ENCODE measurements at places on chromosomes 4 and X. TPM values are rescaled to one million over a fixed set of nuclear protein-coding genes. Genes with fewer than 3 reads are reported as not detected.
A peak's percentile ranks its signal among the peaks of the same experiment; 100 is the strongest.

DNA sequence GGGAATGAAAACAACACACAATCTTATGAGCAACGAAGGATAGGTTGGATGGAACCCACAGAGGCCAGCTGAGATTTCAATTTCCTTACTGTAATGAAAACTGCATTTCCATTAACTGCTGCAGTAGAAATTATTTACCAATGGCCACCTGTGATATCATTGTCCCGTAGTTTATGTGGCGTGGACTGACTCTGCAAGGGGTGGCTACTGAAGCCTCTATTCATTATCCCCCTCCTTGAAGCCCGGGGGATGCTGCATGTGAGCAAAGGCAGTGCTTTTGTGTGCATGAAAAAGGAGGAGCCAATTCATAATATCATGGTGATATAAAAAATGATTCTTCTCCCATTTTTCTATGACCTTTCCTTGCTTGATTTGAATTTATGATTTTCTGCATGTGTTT is 207.8 kb downstream of the PTTG2 start:
- no peak for DNase-seq

GRCh38 chr4:89572224-89572858 is 264.6 kb downstream of the SNCA start:
- no peak for DNase-seq

DNA sequence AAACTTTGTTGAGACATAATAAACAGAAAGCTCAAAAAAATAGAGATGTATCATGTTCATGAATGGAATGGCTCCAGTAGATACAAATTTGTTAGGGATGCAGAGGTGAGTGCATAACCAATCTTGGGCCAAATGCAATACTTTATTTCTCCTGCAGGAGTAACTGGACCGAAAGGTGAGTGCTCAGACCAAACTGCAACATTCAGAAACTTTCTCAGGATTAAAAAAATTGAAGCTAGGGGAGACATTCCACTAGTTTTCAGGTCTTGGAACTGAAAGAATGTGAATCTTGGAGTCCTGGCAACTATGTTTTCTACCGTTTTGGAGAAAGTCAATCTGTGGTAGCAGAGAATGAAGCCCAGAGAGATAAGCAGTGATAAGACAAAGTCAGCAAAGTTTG is 21.2 kb upstream of the LCORL start:
- no peak for DNase-seq

GRCh38 chrX:139691843-139692505 is 16.0 kb downstream of the MCF2 start:
- no peak for DNase-seq

DNA sequence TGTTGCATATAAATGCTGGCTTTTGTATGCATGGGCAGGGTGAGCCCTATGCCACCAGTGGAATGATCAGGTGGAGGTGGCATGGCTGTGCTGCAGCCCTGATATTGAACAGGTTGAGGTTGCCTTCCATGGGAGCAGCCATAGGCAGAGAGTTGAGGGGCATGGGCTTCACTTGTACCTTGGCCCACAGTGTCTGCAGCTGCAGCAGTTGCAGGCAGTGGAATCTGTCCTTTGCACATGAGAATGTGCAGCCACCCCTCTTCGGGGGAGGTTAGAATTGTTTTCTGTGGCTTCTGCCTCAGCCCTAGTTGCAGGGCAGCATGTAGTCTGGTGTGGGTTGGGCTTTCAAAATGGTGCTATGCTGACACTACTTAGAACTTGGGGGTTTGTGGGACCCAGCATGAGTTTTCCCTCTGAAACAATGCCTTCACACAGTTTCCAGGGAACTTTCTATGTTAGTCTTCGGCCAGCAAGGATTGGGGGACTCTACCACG is 25.4 kb upstream of the VSIG1 start:
- DNase-seq = no peak

GRCh38 chrX:106631615-106632014 is 19.8 kb downstream of the RADX start:
- DNase-seq = no peak

- DNase-seq = peak; percentile 73
Measured at GRCh38 chr4:54902271-54902670, 223.1 kb downstream of the KDR start.

The AFAP1 gene
- total RNA-seq = 16.6 TPM

The NWD2 gene
- 0.66 TPM for total RNA-seq

The MTMR8 gene
- total RNA-seq = 3.6 TPM

Measured in breast epithelium (tissue), 4 donors.